ENCODE measurements at places on chromosomes 16 and 17. TPM values are rescaled to one million over a fixed set of nuclear protein-coding genes. Genes with fewer than 3 reads are reported as not detected.

TOM1L1 gene
- 16.4 TPM for total RNA-seq

SSTR5 gene
- total RNA-seq = not detected

MVD gene
- 22.9 TPM for total RNA-seq

NLRP1 gene
- total RNA-seq = 23.8 TPM

DNAI2 gene
- total RNA-seq = not detected

CCL7 gene
- total RNA-seq = 1.3 TPM

RMI2 gene
- total RNA-seq = 0.45 TPM
